ENCODE measurements at places on chromosomes 2 and 18.

GRCh38 chr2:207252416-207252815, 86.7 kb upstream of the KLF7 start:
- DNase-seq, result no peak

DNA sequence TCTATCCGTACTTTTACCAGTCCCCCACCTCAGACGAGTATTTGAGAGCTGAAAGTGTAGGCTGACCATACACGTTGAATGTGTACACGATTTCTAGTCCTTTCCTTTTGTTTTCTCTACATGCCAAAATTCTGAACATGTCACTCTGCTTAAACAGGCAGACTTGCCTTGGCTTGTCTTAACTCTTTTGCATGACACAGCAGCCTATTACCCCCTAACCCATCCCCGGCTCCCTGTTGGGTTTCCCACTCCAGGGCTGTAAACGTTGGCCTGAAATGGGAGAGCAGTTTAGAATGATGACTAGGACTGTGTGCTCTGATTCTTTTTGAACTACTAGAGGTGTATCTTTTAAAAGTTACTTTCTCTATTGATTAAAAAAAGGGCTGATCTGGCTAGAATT, 19.1 kb downstream of the MTCL1 start:
- no peak for DNase-seq

DNA sequence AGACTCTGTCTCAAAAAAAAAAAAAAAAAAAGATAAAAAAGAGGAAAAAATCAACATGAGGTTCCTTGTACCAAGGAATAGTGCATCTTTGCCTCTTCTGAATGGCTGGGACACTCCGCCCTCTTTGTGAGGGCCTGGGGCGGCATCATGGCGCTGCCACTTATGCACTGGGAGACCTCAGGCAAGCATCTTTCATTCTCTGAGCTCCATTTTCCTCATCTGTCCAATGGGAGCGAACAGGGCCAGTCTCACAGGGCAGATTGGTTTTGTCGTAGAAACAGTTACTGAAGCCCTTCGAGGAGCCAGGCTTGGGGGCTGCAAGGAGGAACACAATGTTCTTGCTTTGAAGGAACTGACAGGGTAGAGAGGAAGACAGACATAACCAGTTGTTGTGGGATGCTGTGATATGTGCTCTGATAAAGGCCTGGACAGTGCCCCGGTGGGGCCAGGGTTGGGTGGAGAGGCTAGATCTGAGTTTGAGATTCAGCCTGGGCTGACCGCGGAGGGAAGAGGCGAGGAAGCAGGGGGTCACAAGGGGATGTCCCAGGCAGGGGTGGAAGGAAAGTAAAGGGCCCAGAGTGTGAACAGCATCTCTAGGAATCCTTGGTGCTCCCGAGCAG, 14.1 kb downstream of the ZFP36L2 start:
- no peak for DNase-seq

GRCh38 chr2:239917125-239917956, 107.8 kb downstream of the NDUFA10 start:
- no peak for DNase-seq

DNA sequence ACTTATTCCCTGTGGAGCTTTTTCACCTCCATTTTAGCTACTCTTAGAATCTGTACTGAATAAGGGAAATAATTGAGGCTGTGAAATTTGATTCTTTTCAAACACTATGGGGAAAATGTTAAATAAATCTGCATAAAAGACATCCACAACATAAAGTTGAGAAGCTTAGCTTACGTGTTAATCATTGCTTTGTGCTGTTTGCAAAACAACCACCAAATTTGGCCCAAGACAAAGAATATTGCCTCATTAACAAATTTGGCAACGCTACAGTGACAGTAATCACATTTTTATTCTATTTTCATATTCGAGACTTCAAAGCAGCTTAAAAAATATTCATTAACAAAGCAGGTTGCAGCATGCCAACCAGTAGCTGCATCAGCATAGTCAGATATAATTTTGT, 437.6 kb downstream of the DPP10 start:
- no peak for DNase-seq

DNA sequence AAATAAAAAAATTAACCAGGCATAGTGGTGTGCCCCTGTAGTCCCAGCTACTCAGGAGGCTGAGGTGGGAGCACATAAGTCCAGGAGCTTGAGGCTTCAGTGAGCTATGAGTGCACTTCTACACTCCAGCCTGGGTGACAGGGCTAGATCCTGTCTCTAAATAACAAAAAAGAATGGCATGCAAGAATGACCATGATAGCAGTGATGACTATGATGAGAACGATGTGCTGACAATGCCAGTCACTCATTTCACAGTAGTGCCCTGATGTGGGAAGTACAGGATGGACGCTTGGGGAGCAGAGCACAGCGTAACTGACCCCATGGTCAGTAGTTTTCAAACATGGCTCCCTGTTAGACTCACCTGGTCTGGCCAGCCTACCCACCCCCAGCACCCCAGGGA, 139.1 kb downstream of the VAPA start:
- no peak for DNase-seq

DNA sequence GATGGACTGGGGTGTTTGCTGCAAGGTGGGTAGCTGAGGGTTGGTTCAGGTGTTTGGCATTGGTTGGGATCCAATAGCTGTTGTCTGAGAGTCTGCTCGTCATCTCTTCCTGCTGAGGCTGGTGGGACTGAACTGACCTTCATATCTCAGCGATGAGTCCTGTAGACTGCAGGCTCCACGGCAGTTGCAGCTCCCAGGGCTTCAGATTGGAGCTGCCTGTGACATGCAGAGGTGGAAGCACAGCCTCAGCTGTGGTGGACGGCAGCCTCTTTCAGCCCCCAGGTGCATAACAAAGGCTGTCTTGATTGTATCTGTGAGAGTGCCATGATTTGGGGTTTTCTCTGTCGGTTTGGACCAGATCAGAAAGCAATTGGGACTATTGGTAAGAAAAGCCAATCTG, 3.9 kb upstream of the IL1R2 start:
- no peak for DNase-seq

DNA sequence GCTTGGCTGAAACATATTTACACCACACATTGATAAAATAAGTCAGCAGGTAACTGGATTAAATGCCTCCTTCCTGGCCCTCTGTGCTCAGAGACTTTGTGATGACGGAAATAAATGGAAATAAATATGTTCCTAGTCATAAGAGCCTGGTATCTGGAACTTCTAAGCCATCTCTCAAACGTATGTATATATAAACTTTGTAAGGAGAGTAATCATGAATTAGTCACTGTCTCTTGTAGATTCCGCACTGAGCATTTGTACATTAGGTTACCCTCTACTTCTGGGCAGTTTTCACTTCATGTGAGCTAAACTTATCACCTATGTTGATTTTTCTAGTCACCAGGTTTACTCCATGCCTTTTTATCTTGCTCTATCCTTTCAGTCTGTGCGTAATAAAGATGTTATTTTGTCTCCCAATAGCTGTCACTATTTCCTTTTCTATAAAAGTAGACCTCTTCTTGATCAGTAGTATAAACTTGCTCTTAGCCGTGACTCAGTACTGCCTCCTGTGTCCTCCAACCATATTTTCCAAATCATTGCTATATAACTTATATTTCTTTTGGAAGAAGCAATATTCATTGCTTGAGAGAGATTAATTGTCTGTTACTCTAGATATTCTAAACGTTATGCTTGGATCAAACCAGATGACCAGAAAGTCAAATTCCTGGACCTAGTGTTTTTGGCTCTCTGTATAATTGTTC, 53.2 kb downstream of the FEZ2 start:
- no peak for DNase-seq

GRCh38 chr18:57881818-57882413, 78.8 kb upstream of the ATP8B1 start:
- peak; percentile 76 for DNase-seq

DNA sequence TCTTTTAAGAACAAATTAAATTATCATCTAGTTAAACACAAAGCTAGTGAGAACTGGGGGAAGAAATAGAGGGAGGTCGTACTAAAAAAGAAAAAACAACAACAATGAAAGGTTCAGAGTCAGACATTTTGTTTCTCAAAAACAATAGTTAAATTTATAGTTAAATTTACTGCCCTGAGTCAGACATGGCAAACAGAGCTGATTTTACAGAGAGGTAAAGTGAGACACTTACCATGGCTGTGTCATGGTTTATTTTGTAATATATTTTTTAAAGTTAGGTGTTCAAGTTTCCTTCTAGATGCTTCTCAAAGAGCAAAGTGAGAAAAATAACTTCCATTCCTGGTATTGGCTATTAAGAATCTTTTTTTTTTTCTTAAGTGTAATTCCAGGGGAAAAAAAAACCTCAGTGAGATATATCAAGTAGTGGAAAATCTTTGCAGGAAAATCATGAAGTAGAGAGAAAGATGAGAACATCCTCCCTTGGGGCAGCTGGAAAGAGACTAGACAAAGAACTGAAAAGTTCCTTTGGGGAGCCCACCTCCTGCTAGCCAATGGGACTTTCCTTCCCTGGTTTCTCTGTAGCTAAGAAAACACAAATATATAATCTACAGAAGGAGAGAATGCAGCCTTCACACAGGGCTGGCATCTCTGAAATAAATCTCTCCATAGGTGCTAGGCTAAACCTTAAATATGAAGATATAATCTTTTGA, 12.3 kb downstream of the KLF7 start:
- DNase-seq, result no peak

DNA sequence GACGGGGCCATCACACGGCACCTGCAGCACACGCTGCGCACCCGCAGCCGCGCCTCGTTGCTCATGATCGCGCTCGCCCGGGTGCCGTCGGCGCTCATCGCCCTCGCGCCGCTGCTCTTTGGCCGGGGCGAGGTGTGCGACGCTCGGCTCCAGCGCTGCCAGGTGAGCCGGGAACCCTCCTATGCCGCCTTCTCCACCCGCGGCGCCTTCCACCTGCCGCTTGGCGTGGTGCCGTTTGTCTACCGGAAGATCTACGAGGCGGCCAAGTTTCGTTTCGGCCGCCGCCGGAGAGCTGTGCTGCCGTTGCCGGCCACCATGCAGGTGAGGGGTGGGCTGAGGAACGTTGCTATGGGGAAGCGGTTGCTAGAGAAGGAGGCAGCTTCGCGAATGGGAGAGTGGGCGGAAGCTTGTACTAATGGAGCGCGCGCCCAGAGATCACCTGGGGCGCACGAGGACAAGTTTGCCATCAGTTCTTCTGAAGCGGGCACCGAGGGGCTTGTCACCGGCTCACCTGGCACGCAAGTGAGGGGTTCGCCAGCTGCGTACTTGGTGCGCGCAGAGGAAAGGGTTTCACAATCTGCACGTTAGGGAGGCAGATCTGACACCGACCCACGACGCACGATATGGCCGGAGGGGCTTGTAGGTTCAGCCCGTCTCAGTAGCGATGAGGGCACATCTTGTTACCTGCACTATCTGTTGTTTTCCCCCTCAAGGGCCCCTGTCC, 45.6 kb downstream of the DDX18 start:
- no peak for DNase-seq

DNA sequence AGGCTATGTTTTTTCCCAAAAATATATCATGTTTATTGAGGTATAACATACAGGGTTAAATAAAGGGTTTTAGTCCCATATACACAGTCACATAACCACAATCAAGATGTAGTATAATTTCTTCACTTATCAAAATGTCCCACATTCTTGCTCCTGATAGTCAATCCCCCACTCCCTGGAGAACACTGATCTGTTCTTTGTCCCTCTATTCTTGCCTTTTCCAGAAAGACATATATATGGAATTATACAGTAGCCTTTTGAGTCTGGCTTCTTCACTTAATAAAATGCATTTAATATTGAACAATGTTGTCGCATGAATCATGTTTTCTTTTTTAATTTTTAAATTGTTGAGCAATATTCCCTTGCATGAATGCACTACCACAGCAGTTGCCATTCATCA, 1059.7 kb downstream of the TSN start:
- no peak for DNase-seq

DNA sequence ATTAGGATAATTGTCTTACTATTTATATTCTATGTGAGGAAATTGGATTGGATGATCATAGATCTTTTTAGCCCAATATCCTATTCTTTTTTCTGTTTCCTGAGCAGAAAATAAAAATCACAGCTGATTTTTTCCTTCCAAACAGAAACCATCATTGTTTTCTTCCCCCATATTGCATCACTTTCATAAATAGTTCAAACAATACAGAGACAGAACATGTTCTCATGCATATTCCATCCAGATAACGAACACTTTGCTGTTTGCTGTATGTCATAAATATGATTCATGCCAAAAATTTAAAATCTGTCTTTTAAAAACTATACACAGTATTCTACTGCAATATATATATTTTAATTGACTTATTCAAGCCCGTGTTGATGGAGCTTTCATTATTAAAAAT, 22.0 kb upstream of the RALBP1 start:
- no peak for DNase-seq

- no peak for DNase-seq
Observed at GRCh38 chr2:178700136-178700535, 107.1 kb downstream of the TTN start.

DNA sequence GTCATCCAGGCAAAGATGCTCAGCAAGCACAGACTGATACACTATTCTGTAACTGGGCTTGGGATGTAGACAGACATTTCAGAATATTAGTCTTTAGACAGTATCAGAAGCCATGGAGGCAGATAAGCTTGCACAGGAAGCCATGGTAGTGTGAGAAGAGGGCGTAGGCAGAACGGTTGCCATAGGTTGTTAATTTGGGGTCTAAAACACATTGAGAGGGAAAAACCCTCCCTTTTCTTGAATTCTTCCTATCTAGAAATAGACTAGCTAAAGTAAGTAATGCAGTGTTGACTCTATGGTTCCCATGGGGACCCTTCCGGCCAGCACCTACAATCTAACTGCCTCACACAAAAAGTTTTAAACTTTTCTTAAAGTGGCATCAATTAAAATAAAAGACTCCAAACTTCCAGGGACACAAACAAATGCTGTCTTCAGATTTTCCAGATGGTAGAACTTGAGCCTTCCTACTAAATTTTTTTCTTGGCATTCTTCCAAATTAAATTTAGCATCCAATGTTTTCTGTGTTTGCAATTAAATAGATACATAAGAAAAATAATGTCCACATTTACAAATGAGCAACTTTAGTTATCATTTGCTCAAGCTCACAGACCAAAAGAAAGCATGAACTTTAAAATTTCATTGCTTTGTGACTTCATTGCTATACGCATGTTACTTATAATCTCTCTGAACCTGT, 1.9 kb downstream of the PRKRA start:
- no peak for DNase-seq

DNA sequence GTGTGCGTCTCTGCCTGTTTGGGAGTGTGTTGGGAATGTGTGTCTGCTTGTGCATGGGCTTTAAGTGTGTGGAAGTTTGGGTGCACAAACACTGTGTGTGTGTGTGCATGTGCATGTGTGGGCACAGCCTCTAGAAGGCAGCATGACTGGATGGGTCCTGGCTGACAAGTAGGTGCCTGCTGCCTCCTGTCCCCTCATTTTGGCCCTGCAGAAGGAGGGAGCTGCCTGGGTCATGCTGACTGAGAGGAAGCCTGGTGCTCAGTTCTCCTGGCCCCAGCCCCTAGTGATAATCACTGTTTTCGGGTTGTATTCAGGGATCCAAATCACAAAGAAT, 34.1 kb downstream of the GLI2 start:
- DNase-seq, result no peak

DNA sequence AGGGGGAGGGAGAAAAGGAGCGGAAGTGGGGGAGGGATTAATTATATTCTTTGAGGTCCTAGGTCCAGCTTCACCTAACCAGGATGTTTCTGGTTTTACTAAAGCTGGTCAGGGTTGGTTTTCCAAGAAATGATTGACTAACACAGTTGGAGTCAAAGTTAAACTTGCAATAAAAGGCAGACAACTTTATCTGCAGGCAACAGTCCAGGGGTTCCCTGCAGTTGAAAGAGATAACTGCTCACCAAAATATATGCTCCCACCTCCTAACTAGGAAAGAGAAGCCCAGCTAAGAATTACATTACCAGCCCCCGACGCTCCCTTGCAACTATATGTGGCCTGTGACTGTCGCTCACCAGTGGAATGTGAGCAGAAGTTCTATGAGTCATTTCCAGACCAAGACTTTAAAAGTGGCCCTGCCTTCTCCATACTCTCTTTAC, 140.0 kb upstream of the PKDCC start:
- peak; percentile 23 for DNase-seq
